Stimulated activated CD8-positive, alpha-beta memory T cell treated with anti-CD3 and anti-CD28 coated beads, Interleukin-12 subunit alpha, Interleukin-12 subunit beta, amount 100 ng/mL, for 1 hour (primary cell): ENCODE measurements at places on chromosomes 7 and 10.

- DNase-seq, result no peak
Measured at GRCh38 chr10:111015181-111015580, 61.6 kb upstream of the ADRA2A start.

DNA sequence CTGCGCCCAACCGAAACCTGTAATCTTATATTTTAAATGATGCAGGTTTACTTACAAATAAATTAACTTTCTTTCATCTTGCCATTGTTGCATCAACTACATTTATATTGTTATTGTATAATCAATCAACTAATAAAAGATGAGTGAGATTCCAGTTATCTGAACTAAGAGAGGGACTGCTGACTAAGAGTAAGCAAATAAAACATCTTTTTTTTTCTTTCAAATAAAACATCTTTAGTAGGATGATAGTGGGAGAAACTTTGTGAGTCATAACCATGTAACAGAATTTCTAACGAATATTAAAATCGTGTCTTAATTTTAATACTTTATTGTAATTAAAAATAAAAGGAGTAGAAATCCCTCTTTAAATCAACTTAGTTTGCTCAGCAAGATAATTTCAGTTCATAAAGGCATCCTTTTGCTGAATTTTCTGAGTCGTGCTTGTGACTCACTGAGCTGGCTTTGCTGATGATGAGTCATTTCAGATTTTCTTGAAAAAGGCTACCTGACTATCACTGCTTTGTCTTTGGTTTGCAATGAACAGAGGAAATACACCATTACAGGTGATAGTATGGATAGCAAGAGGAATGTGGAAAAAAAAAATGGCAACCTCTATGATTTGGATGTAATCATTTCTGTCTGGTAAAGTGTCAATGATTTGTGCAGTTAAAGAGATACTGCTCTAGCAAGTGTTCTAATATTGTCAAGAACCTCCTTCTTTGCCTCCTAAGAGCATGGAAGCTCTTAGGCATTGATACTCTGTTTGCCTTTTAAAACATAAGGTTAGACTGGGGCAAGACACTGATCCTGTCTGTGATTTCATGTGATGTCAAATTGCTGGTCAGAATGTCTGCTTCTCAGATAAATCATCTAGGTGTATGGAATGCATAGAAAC is 119.5 kb downstream of the GPR158 start:
- DNase-seq, result no peak

DNA sequence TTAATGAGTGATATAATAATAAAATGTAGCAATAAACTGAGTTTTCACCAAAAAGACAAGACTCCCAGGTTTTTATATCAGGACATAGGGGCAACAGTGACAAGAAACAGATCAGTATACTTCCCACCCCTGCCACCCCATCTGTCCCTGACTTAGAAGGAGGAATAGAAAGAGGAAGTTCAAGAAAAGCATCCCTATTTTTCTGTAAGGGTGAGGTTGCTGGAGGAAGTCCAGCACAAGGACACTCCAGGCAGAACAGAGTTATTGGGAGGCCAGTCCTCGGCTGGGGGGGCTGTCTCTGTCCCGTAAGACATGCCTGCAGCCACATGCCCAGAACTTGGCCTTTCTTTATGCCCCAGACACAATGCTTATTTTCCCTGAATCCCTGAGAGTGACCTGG is 16.5 kb upstream of the TLX1 start:
- no peak for DNase-seq

DNA sequence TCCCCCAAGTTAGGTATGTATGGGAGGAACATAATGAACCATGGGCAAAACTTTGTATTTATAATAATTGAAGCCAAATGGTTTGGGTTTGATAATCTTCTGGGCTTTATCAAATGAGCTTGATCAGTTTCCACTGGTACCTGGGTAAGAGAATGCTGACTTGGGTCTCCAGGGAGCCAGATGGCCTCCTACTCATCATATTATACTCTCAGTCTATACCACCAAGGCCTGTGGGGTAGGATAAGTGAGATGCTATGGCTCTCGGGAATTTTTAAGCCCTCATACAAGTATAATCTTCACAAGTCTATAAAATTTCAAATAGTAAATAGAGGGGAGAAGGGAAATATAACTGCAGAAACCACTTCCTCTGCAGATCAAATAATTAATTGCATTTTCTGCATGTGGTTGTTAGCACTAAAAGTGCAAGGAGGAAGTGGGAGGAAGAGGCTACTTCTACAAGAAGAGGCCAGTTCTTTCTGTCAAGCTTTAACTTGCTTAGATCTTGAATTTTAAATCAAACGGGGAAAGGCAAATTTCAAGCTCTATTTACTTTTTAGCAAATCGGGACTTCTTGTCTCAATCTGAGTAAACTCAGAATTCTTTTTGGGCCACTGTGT is 349.0 kb downstream of the SORCS1 start:
- DNase-seq, result no peak

GRCh38 chr10:103541616-103542015 is 48.1 kb downstream of the NEURL1 start:
- DNase-seq, result no peak

GRCh38 chr7:68432585-68432984 is 1165.7 kb upstream of the AUTS2 start:
- no peak for DNase-seq

- no peak for DNase-seq
Measured at GRCh38 chr7:43469051-43469450, 113.9 kb upstream of the STK17A start.

GRCh38 chr10:48236199-48236621 is 38.3 kb downstream of the FRMPD2 start:
- no peak for DNase-seq

GRCh38 chr10:89203237-89203636 is 3.9 kb downstream of the CH25H start:
- DNase-seq, result no peak

DNA sequence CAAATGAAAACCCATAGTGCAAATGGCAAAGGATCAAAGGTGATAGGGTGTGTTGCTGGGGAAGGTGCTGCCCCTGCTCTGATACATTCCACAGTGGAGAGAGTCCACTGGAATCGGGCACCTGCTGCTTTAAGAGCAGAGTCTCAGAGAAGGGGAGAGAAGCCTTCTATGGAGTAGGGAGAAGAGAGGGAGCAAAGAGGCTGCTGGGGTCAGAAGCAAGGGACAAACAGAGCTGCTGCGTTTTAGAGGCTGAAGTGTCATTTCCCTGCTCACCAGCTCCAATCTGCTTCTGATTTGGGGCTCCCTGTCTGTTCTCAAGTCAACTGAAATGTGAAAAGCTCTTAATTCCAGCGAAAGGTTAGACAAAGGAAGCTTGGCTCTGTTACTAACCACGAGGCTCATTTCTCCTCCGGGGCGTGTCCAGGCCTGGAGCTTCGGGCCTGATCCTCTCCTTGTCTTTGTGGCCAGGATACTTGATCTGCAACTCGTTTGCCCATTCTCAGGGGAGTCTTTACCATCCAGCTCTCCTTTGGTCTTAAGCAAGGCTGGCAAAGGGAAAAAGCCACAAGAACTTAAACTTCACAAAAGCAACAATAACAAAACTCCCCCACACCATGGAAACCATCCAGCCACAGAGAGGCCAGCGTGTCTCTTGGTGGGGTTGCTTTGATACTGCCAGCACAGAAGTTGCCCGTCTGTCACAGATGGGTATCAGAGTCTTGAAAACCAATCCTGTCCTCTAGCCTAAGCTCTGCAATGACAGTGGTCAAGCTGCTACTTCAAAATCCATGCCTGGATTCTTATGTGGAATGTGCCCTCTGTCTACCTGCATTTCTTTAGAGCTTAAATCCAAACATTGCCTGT is 692.6 kb downstream of the SUGCT start:
- DNase-seq, result no peak
